Bronchial smooth muscle cell (primary cell): ENCODE measurements at places on chromosomes 12 and 14. TPM values are rescaled to one million over a fixed set of nuclear protein-coding genes. Genes with fewer than 3 reads are reported as not detected.

Gene ZNF891
- total RNA-seq, result 0.79 and 0.94 TPM in 2 replicates

Gene INSM2
- total RNA-seq, result not detected in 2 replicates

Gene DDIT3
- 59.8 and 79.6 TPM in 2 replicates for total RNA-seq

Gene KRT85
- not detected in 2 replicates for total RNA-seq

Gene BDKRB2
- total RNA-seq, result 80.9 and 172 TPM in 2 replicates

Gene VRTN
- total RNA-seq, result under 0.01 TPM in 1 of 2 replicates, not detected in the other

Gene C14orf132
- 32.0 and 35.3 TPM in 2 replicates for total RNA-seq

Gene SLC25A47
- total RNA-seq, result not detected in 2 replicates

Gene OR4K1
- total RNA-seq, result not detected in 2 replicates

Gene CLEC4C
- not detected in 2 replicates for total RNA-seq

Gene DAO
- not detected in 2 replicates for total RNA-seq

Gene CLEC9A
- not detected in 2 replicates for total RNA-seq

Gene DEPDC4
- 0.43 and 0.47 TPM in 2 replicates for total RNA-seq

Gene COQ10A
- 9.1 and 10.2 TPM in 2 replicates for total RNA-seq

Gene PIWIL1
- total RNA-seq, result not detected in 2 replicates

Gene CCDC197
- not detected in 2 replicates for total RNA-seq

Gene CPNE6
- not detected in 2 replicates for total RNA-seq

Gene ADGRD1
- 0.47 and 10.8 TPM in 2 replicates for total RNA-seq

Gene RAB15
- 2.2 and 2.4 TPM in 2 replicates for total RNA-seq

Gene TMEM117
- total RNA-seq, result 4.6 and 7.4 TPM in 2 replicates

Gene C12orf54
- not detected in 2 replicates for total RNA-seq

Gene TMEM229B
- 0.32 and 0.60 TPM in 2 replicates for total RNA-seq

Gene RIPK3
- total RNA-seq, result 2.5 and 6.2 TPM in 2 replicates

Gene LRRC23
- total RNA-seq, result 11.3 and 15.9 TPM in 2 replicates

Gene SCNN1A
- total RNA-seq, result 0.16 and 0.34 TPM in 2 replicates

Gene OAS3
- total RNA-seq, result 1.9 TPM in 2 replicates

Gene GCN1
- total RNA-seq, result 65.5 and 66.7 TPM in 2 replicates

Gene CGRRF1
- 10.9 and 13.3 TPM in 2 replicates for total RNA-seq

Gene APOF
- not detected in 2 replicates for total RNA-seq

Gene HAL
- under 0.01 TPM in 1 of 2 replicates, not detected in the other for total RNA-seq

Gene PLEK2
- total RNA-seq, result 2.6 and 6.5 TPM in 2 replicates

Gene TTC6
- total RNA-seq, result under 0.01 TPM in 1 of 2 replicates, not detected in the other

Gene SLCO1B1
- total RNA-seq, result not detected in 2 replicates

Gene ADAM21
- 0.32 and 0.77 TPM in 2 replicates for total RNA-seq

Gene HOTAIR
- total RNA-seq, result not detected in 2 replicates

Gene DUSP6
- total RNA-seq, result 9.5 and 14.5 TPM in 2 replicates

Gene MYF5
- total RNA-seq, result not detected in 2 replicates

Gene RD3L
- total RNA-seq, result not detected in 2 replicates

Gene TOMM20L
- not detected in 2 replicates for total RNA-seq

Gene C12orf56
- total RNA-seq, result 1.3 and 3.4 TPM in 2 replicates

Gene CLEC4D
- total RNA-seq, result not detected in 2 replicates

Gene PIK3C2G
- total RNA-seq, result not detected in 2 replicates
